ACHN (cell line): ENCODE measurements at places on chromosomes 5 and 9.

- no peak for DNase-seq
Observed at GRCh38 chr9:3018691-3019230, 174.9 kb upstream of the PUM3 start.

GRCh38 chr5:109192027-109192426 is 217.7 kb downstream of the PJA2 start:
- no peak for DNase-seq

DNA sequence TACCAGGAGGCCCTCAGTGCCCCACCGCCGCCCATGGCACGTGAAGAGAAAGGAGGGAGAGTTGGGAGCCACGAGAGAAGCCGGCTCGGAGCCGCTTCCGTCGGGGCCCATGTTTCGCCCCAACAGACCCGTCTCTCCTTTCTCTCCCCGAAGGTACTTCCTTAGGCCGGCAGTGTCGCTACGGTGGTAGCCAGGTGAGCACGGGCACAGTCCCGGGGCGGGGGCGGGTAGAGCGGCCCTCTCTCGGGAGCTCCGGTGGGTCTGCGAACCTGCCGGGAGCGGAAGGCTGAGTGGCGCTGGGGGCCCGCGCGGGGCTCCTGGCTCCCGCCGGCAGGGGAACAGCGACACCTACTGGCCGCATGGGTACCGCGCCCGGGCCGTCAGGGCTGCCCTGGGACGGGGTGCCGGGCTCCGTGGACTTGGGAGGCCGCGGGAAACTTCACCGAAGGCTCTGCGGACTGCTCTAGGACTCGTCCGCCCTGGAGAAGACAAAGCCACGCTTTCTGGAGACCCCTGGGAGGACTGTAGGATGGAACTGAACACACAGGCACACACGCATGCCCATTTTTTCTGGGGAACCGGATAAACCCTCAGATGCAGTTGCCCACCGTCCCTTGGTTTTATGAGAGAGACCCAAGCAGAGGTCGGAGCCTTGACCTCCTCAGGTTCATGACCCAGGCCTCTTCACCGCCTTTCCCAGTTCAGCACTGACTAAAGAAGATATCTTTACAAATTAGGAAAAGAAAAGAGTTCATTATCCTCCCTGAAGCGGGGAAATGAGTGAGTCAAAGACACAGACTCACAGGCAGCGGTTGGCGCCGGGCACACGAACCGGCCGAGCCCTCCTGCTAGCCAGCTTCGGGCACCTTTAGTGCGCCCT is 202.5 kb downstream of the MEF2C start:
- peak; percentile 70 for DNase-seq

GRCh38 chr5:39233783-39234182 is 14.4 kb upstream of the FYB1 start:
- DNase-seq: no peak

DNA sequence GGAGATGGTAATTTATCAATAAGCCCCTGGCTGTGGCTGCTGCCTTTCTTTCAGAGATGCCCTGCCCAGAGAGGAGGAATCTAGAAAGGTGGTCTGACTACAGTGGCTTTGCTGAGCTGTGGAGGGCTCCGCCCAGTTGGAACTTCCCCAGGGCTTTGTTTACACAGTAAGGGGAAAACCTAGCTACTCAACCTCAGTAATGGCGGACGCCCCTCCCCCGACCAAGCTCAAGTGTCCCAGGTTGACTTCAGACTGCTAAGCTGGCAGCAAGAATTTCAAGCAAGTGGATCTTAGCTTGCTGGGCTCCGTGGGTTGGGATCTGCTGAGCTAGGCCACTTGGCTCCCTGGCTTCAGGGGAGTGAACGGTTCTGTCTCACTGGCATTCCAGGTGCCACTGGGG is 865.4 kb upstream of the ACO1 start:
- no peak for DNase-seq

DNA sequence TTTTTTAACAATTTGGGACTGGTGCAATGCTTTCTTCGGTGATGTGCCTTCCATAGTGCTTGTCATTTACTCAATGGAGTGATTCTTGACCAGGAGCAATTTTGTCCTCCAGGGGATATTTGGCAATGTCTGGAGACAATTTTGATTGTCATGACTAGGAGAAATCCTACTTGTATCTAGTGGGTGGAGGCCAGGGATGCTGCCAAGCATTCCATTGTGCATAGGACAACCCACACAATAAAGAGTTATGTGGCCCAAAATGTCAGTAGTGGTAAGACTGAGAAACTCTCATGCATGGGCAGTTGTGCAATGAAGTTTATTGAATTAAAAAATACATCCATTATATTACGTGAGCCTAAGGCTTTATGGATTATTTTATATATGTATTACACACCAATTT is 70.5 kb downstream of the FOCAD start:
- DNase-seq: no peak

GRCh38 chr5:173592050-173592669 is 24.3 kb downstream of the BOD1 start:
- peak; percentile 9 for DNase-seq

DNA sequence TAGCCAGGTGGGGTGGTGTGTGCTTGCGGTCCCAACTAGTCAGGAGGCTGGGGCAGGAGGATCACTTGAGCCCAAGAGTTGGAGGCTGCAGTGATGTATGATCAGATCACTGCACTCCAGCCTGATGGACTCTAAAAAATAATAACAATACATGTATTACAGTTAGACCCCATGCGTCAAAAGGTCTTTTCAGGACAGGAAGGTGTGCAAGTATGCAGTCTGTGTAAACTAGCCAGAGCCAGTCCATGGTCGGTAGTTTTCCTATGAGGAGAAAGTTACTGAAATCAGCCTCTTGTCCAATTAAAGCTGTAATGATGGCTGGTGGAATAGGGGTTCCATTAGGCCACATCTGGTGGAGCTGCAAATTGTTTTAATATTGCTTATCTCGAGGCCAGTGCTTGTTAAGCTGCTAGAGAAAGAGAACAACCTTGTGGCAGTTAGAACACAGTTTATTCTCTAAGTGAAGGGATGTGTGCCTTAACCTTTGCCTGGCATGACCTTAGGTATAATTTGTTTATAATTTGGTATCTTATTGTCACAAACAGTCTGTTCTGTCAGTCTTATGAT is 1.5 kb upstream of the STOM start:
- no peak for DNase-seq

- no peak for DNase-seq
Observed at GRCh38 chr5:56963246-56963645, 11.3 kb upstream of the MIER3 start.

GRCh38 chr5:136018814-136019783 is 9.7 kb upstream of the TGFBI start:
- no peak for DNase-seq

DNA sequence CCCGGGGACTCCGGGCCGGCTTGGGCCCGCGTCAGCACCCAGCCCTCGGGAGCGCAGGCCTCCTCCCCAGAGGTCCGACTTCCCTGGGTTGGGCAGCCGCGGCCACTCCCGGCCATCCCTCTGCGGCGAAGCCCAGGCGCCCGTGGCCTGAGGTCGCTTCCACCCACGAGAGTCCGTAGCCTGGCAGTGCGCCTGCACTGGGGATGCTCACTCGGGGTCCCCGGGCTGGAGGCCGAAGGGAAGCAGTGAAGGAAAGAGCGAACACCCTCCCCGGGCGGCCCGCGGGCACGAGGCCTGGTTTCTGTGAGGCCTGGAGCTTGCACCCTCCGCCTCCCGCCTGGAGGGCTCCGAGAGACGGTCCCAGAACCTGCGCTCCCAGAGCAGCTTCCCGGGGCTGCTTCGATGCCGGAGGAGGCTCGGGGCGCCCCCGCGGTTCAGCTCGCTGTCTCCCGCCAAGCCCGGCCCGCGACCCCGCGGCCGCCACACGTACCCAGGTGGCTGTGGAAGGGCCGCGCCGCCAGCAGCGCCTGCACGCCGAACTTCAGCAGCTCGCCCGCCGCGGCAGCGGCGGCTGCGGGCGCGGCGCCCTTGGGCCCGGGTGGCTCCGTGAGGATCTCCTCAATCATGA is 607 bp downstream of the BARX1 start:
- DNase-seq: no peak

DNA sequence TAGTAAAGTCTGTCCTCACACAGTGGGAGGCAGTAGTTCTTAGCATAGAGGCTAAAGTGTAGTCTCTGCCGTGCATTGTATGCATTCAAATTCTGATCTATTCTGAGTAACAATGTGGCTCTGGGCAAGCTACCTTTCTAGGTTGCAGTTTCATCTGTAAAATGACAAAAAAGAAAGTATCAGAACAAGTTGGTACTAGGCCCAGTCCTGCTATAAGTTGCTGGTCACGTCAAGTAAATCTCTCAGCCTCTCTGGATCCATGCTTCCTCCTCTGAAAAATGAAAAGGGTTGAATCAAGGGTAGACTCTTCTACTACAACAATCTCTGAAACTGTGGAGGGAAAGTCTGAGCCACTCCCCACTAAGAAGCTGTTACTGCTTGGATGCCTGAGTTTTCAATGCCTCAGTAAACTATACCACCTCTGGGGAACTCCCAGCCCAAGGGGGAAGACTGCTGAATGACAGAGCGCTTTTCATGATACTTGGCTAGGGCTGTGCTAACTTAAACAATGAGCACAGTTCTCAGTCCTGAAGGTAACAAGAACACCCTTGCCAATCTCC is 34.5 kb upstream of the SPARC start:
- no peak for DNase-seq

GRCh38 chr5:140611020-140611521 is 21.9 kb downstream of the CD14 start:
- DNase-seq: no peak

- no peak for DNase-seq
Observed at GRCh38 chr5:125972706-125973105, 450.5 kb upstream of the GRAMD2B start.

- DNase-seq: no peak
Observed at GRCh38 chr9:98506422-98507054, 202.2 kb downstream of the GABBR2 start.

- DNase-seq: peak; percentile 76
Observed at GRCh38 chr5:98763001-98763630, 10.3 kb upstream of the RGMB start.

DNA sequence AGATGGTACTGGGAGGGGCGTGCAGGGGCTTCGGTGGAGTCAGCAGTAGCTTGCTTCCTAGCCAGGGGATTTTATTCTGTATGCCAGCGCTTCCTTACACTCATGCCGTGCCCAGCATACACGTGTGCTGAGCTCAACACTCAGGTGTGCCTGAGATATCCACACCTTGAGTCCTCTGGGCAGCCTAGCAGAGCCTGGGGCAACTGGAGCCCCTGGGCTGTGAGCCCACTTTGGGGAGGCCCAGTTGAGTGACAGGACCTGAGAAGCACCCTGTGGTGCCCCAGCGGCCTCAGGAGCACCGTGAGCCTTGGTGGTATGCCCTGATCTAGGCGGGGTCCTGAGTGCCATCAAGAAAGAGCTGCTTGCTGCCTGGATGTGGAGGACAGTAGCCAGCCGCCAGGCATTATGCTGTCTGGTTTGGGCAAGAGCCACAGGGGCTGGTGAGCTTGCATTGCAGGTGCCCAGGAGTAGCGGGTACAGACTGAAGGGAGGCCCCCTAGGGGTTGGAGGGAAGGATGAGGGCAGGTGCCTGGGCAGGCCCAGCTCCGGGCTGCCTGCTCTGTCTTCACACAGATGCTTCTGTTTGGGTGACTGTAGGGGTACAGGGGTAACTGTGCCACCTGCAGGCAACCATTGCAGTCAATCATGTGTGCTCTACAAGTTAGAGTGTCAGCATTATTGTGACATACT is 42.9 kb downstream of the BNIP1 start:
- DNase-seq: peak; percentile 1

GRCh38 chr5:73114044-73114688 is 6.2 kb upstream of the TMEM171 start:
- no peak for DNase-seq

- DNase-seq: no peak
Observed at GRCh38 chr9:27599102-27599869, 26.0 kb upstream of the C9orf72 start.

- DNase-seq: peak; percentile 77
Observed at GRCh38 chr5:55226934-55227663, at the start of gene MCIDAS. Gene MCIDAS, minus strand, starts transcription at chr5:55227315. Its CDS starts 177 bp downstream, at chr5:55227138.

DNA sequence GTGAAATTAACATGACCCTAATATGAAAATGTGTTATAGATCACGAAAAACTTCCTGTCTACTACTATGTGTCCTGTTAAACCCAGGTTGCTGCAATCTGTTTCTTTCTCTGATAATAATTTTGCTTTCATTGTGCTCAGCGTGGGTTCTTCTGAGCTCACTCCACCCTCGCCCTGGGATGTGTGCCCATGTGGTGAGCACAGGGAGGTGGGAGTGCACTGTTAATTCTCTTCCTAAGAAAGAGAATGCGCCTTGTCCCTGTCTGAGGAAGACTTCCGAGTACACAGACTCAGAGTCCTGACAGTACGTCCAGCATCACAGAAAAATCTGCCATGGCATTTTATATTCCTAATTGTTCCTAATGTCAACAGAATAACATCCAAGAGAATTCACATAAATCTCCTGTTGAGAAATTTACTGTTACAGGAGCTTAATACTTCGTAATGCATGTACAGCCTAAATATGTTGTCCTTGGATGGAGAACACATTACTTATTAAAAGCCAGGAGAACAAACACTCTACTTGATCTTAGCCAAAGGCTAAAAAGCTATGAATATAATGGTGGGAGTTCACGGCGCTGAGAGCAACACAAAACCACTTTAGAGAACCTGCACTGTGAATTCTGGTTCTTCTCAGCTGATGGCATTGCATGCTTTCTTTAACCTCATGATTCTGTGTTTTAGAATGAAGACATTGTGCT is 102.6 kb downstream of the PDE4D start:
- DNase-seq: no peak

DNA sequence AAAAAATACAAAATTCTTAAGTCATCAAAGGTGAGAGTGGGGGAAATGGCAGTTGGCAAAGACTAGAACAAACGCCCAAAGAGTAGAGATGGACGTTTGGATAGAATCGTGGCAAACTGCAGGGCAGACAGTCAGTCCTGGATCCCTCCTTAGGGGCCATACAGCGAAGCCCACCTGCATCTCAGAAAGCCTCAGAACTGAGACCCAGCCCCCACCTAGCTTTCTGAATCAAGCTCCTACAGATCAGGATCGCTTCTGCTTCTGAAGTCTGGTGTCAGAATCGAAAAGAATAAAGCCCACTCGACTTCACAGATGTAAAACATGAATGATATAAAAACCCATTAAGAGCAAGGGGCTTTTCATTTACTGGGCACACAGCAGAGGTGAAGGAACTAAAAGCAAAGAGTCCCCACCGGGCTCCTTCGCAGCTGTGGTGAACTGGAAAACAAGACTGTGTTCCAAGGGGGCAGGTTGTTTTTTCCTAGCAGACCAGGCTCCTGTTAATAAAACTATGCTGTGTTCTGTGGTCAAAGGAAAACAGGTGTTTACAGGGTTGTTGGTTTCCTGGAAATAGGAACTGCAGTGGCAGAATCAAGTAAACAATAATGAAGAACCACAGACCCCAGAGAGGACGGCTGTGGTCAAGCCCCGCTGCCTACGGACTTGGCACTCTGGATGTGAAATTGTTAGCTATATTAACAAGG is 91.8 kb downstream of the TLE1 start:
- DNase-seq: no peak

- DNase-seq: no peak
Observed at GRCh38 chr9:5178126-5178805, 7.2 kb downstream of the INSL6 start.
